ENCODE measurements at places on chromosomes 1 and 21. TPM values are rescaled to one million over a fixed set of nuclear protein-coding genes. Genes with fewer than 3 reads are reported as not detected.

The CRABP2 gene
- 17.6 TPM for total RNA-seq

The NGF gene
- 3.1 TPM for total RNA-seq

The AKIRIN1 gene
- 27.2 TPM for total RNA-seq

The CRNN gene
- total RNA-seq: not detected

The RAB42 gene
- 6.8 TPM for total RNA-seq

The PIK3C2B gene
- 2.5 TPM for total RNA-seq

The TMEM82 gene
- total RNA-seq: not detected

The CCDC27 gene
- not detected for total RNA-seq

The KCNH1 gene
- not detected for total RNA-seq

The POU3F1 gene
- not detected for total RNA-seq

The PDZK1IP1 gene
- not detected for total RNA-seq

The FAAH gene
- 0.81 TPM for total RNA-seq

The ATP1A2 gene
- total RNA-seq: 1.8 TPM

The MUTYH gene
- total RNA-seq: 11.3 TPM

The NPHS2 gene
- total RNA-seq: not detected

The SELL gene
- 0.34 TPM for total RNA-seq

The MFSD2A gene
- 1.1 TPM for total RNA-seq

The GBP6 gene
- not detected for total RNA-seq

The C1orf87 gene
- not detected for total RNA-seq

The CELA3A gene
- total RNA-seq: not detected

The IL10 gene
- total RNA-seq: not detected

The ETV3L gene
- not detected for total RNA-seq

The KRTAP13-2 gene
- not detected for total RNA-seq
